ENCODE measurements at places on chromosomes 5 and 9.

DNA sequence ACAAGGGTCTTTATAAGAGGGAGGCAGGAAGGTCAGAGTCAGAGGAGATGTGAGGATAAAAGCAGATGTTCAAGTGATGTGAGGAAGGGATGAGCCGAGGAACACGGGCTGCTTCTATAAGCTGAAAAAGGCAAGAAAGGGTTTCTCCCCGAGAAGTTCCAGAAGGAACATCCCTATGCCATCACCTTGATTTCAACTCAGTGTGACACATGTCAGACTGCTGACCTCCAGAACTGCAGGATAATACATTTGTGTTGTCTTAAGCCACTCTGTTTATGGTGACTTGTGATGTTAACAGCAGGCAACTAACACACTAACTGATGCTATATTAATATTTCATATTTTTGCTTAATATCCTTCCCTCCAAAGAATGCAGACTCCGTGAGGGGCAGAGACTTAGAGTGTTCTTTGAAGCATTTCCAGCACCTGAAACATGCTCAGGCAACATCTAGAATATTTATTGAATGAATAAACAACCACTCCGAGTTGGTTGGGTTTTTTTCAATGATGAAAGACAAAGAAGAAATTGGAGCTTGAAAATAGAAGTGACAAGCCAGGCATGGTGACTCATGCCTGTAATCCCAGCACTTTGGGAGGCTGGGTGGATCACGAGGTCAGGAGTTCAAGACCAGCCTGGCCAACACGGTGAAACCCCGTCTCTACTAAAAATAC, 77.6 kb upstream of the ADRA1B start:
- no peak for DNase-seq

- DNase-seq: no peak
Observed at GRCh38 chr5:111461255-111461671, 51.1 kb downstream of the STARD4 start.

- DNase-seq: no peak
Observed at GRCh38 chr5:150410524-150411244, 2.0 kb downstream of the CD74 start.

GRCh38 chr5:152349683-152350526, 55.2 kb downstream of the NMUR2 start:
- no peak for DNase-seq

GRCh38 chr5:159956074-159956473, 39.8 kb downstream of the ADRA1B start:
- DNase-seq: no peak

DNA sequence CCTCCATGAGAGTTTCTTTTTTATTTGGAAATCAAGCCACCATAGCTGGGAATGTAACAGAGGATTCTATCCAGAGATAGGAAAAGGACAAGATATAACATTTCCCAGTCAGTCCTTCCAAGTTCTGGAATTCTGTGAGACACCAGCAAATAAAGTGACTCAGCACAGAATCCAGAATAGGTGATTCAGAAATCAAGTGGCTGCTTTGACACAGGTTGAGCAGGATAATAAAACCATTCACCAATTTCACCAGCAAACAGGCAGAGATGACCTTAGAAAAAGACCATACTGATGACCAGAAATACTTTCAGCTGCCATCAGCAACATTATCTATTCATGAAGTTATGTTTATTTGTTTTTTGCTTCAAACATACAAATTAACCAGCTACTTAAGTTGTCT, 491.5 kb upstream of the TUSC1 start:
- DNase-seq: no peak

DNA sequence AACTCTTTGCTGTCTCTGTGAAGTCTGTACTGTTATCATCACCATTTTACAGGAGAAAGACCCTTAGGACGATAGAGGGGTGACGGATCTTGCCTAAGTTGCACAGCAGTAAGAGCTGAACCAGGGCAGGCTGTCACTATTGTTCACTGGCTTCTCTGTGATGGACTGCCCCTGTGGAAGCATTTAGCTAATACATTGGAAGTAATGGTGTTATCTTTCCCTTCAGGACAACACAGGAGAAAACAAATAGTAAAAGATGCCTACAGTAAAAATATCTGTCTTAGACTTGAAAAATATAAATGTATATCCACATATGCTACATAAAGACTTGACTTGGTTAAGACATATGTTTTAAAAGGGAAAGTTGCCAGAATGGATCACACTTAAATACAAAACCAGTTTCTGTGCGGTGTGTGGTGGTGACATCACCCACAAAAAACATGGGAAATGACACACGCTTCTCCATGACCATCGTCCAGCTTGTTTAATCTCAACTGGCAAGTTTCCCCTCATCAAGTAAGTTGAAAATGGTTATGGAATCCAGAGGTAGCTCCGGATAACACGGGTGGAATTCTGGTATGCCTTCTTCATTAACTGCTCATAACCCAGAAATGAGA, 351.8 kb downstream of the EBF1 start:
- DNase-seq: no peak
